ENCODE measurements at places on chromosomes 7 and 10. TPM values are rescaled to one million over a fixed set of nuclear protein-coding genes. Genes with fewer than 3 reads are reported as not detected.

DNA sequence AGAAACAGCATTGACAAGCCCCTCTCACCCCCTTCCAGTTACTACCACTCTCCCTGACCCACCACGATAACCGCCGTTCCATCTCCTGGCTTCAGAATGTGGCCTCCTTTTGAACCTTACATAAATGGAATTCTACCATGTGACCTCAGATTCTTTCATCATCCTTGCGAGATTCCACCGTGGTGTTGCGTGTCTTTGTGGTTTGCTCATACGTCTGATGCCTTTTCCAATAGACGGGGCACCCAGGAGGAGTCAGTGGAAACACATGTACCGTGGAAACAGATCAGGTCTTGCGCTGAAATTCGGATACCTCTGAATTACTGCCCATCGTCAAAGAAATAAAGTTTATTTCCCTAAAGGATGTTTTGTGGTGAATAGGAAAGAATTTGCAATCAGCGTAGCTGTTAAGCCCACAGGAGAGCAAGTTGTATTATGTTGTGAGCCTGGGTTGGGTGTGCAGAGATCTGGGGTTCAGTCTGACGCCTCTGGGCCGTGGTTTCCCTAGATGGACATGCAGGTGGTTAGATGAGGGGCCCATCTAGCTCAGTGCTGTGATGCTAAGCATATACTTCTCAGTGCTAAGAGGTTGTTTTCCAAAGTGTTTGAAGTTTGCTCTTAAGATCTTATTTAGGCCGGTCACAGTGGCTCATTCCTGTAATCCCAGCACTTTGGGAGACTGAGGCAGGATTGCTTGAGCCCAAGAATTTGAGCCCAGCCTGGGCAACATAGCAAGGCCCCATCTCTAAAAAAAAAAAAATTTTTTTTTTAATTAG, 29.1 kb downstream of the GTF2IRD1 start:
- peak; percentile 62 for DNase-seq

- DNase-seq = peak; percentile 64
Measured at GRCh38 chr10:1432161-1432560, 305.2 kb downstream of the ADARB2 start.

DNA sequence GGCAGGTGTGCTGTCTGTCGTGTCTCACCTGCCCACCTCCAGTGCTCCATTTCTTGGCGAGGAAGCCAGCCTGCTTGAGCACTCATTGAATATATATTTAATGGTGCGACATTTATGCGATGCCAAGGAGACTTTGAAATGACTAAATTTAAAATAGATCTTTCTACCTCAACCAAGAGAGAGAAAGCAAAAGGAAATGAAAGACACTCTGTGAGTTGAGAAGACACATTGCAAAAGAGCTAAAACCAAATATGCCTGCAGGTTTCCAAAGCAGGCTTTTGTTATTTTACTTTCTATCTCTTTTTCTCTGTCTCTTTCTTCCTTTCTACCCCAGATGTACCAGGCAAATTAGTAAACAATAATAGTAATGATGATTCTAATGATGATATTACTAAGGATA, 53.6 kb upstream of the AOAH start:
- DNase-seq = no peak

DNA sequence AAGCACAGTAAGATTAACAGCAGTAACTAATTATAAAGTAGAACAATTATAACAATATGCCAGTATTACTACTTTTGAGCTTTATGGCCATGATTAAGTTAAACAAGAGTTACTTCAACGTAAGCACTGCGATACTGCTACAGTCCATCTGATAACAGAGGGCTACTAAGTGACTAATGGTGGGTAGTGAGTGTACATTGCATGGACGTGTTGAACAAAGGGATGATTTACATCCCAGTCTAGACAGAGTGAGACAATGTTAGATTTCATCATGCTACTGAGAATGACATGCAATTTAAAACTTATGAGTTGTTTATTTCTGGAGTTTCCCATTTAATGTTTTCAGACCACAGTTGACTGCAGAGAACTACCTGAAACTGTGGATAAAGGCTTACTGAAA, 45.6 kb downstream of the TPST1 start:
- DNase-seq = peak; percentile 69

DNA sequence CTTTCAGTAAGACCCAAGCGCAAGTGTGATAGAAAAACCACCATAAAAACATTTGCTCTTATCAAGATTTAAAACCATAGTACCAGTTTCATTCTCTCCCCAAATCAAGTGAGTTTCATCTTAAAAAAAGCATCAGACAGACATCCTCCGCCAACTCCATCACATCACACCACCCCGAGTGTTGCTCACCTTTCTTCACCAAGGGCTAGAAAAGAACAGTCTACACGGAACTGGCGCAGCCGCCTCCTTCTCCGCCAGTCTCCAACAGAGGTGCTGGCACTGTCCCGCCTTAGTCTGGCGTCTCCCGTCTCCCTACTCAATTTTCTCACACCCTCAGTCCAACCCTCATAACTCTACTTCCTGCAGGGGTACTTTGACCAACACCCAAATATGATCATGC, 46.9 kb upstream of the WIPI2 start:
- no peak for DNase-seq

- no peak for DNase-seq
Measured at GRCh38 chr7:151631570-151631952, 111.9 kb upstream of the RHEB start.

DNA sequence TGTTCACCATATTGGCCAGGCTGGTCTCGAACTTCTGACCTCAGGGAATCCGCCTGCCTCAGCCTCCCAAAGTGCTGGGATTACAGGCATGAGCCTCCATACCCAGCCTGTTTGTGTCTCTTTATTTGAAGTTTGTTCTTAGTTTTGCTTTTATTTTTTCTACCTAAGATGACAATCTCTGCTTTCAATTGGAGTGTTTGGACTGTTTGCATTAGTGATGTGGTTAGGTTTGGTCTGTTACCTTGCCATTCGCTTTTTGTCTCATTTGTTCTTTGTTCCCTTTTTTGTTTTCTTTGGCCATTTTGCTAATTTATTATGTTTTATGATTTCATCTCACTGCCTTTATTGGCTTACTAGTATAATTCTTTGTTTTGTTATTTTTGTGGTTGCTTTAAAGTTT, 62.6 kb downstream of the ADCY1 start:
- no peak for DNase-seq

- no peak for DNase-seq
Measured at GRCh38 chr7:140649556-140650205, 9.1 kb upstream of the DENND2A start.

- DNase-seq = no peak
Measured at GRCh38 chr7:4042402-4043045, 639.6 kb upstream of the FOXK1 start.

GRCh38 chr7:20304366-20304765, 26.3 kb upstream of the ITGB8 start:
- DNase-seq = peak; percentile 68

DNA sequence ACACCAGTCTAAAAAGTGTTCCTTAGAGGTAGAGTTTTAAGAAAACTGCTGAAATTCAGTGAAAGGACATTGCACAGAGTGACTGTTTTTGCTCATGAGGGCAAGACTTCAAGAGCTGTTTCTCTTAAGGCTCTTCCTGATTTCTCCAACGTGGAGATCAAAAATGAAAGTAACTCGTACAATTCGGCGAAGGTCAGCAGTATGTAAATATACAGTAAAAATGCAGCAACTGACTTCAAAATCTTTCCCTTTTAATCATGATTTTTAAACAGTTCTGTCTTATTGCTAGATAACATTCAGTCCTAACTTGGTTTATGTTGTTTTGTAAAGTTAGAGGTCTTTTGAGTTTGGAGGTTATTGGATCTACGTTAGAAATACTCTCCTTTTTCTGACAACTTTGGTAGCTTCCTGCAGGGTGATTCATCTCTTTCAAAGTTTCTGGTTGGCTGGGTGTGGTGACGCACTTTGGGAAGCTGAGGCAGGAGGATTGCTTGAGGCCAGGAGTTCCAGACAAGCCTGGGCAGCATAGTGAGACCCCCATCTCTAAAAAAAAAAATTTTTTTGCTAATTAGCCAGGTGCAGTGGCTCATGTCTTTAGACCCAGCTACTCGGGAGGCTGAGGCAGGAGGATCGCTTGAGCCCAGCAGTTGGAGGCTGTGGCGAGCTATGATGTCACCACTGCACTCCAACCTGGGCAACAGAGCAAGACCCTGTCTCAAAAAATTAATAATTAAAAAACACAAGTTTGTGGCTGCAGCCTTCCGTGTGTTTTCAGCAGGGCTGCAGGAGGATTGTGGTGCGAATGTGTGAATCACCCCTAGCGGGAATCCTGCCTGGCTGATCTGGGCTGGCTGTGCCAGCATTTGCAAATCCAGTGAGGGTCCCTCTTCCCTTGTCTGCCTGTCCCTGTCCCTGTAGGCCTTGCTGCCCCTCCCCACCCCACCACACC, 29.2 kb upstream of the AP5Z1 start:
- peak; percentile 9 for DNase-seq

GRCh38 chr10:22893781-22894180, 34.1 kb upstream of the ARMC3 start:
- DNase-seq = no peak

Gene POM121C
- 20.2 TPM for polyA plus RNA-seq

Gene ANKRD61
- polyA plus RNA-seq = not detected

Gene NEUROG3
- polyA plus RNA-seq = not detected
